ENCODE measurements at places on chromosomes 4 and X.

GRCh38 chrX:152928761-152929400, 31.0 kb downstream of the ZNF185 start:
- no peak for DNase-seq

DNA sequence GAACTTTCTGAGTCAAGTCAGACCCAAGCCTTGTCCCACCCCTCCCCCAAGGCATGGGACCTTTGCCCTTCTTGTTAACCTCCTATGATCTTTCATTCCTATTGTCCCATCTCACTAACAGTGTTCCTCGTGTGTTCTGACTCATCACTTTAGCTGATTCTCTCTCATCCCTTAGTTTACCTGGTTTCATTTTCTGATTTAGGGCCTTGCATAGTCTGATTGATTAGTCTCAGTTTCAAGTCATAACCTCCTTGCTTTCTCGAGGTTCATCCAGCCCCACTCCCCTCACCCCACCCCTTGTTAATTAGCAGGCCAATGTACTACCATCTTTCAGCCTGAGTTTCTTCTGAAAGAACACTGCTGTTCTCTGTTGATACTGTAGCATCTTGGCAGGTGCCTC, 517.4 kb downstream of the RPA4 start:
- no peak for DNase-seq

DNA sequence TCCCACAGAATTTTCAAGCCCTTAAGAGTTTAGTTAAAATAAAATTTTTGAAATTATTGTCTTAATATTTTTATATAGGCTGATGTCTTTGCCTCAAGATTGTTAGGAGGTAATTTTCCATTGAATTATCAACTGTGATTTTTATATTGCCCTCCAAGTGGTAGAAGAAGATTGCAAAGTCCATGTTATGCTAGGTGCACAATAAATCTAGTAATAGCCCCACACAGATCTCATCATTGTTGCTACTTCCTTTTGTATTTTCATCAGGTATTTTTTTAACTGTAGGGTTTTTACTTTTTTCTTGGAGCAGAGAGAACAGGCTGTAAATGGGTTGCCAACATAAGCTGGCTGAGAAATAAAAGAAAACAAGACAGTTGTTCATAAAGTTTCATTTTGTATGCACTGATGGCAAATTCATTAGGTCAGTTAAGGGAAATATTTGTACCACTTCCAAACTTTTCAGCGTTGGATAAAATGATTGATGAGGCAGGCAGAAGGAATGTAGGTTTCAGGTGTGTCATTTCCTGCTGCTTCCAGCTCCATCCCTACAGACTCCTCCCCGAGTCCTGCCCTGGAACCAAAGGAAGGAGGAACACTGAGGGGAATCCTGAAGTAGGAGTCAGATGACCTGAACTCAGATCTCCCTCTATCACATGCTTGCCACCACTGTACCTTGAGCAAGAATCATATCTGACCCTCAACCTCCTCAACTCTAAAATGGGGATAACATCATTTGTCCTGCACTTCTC, 105.5 kb downstream of the PRRG1 start:
- no peak for DNase-seq

DNA sequence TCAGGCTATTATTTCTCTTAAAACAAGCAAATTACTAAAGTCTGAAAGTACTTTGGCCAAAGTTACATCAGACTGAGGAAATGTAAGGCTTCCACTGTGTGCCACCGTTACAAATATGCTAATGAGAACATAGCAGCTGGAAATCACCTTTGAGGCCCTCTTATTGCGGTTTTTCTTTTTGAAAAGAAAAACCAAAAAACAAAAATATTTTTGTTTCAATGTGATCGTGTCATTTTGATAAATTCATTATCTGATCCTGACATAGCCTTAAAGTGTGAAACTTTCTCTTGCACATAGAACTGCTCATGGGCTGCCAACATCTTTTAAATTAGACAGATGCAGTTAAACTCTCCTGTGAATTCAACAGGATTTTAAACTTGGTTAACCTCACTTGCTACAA, 2.8 kb upstream of the TIFA start:
- DNase-seq = no peak

GRCh38 chr4:7815562-7815961, 124.1 kb downstream of the AFAP1 start:
- no peak for DNase-seq

- no peak for DNase-seq
Measured at GRCh38 chr4:139866276-139866962, 200.8 kb downstream of the MGST2 start.

DNA sequence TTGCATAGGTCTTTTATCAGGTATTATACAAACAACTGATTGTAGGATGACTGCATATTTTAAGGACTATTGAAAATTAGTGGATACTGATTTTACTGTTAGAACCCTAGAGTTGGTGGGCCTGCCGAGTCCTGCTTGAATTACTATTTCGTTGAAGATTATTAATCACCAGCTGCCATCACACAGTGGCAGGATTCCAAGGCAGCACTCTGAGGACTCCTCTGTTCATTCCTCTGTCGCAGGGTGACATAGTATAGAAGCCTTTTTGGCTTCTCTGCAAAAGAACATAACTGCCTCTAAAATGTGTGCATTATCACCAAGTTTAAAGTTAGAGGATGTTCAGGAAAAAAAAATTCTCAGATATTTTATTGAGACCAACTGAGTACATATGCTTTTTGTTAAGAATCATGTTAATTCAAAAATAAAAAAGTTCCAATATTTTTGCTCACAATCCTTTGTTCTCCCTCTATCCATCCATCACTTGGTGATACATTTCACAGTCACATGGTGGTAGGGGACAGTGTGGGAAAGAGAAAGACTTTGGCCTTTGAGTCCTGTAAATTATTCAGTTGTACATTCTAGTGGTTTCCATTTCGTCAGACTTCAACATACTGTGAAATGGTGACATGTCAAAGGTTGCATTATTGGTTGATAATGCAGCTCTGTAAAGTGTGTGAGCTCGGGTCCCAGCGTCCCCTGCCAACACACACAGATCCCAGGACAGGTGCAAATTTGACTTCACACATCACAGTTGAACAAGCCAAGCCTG, 332.5 kb downstream of the GRID2 start:
- no peak for DNase-seq

- no peak for DNase-seq
Measured at GRCh38 chr4:138671606-138672084, 343.9 kb upstream of the NOCT start.

- no peak for DNase-seq
Measured at GRCh38 chrX:52870046-52870445, 2.2 kb upstream of the XAGE3 start.

- DNase-seq = no peak
Measured at GRCh38 chr4:145308598-145308997, 128.2 kb upstream of the OTUD4 start.

DNA sequence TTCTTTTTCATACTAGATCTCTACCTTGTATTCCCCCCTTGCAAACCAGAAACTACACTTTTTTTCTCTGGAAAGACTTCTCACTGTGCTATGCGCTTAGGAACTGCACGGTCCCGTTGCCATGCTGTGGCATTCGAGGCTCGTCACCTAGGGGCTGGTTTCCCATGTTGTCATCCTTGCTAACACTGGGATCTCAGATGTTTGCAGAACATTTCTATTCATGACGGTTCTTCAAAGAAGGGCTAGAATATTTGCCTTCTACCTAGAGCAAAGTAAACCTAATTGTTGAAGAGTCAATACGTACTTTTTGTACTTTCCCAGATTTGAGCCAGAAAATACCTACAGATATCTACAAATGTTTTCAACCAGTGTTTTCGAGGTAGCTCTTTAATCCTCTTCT, 41.0 kb downstream of the RS1 start:
- DNase-seq = no peak
